ENCODE measurements at places on chromosomes 3 and 15. TPM values are rescaled to one million over a fixed set of nuclear protein-coding genes. Genes with fewer than 3 reads are reported as not detected.
A peak's percentile ranks its signal among the peaks of the same experiment; 100 is the strongest.

DNA sequence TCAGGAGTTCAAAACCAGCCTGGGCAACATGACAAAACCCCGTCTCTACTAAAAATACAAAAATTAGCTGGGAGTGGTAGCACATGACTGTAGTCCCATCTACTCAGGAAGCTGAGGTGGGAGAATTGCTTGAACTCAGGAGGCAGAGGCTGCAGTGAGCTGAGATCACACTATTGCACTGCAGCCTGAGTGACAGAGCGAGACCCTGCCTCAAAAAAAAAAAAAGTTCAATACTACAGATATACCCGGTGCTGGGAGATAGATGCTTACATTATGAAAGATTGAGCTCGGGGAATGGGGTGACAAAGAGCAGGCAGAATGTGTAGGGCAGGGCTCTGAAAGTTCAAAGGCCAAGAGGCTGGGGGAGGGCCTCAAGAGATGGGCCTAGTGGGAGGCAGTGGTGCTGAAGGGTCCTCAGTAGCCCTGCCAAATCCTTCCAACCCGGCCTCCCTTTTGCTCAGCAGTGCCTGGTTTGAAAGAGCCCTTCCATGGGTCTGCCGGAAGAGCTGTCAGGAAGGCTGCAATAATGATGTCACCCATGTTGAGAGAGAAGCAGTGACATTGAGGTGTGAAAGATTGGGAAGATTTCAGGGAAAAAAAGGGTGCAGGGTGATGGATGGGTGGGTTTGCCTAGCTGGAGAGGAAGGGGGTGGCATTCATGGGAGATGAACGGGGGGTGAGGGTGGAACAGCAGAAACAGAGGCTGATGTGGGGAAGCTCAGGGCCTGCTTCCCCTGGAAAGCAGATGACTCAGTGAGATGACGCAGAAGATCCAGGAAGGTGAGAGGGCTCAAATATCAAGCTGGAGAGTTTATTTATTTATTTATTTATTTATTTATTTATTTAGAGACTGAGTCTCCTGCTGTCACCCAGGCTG, 20.0 kb upstream of the IREB2 start:
- DNase-seq = no peak
- no peak overlapping the region for H3K4me3 ChIP-seq
- H3K27me3 ChIP-seq = no peaks in the 10 kb centered on the region
- no peaks in the 10 kb centered on the region for H3K36me3 ChIP-seq

GRCh38 chr15:45429941-45430792, 51.8 kb upstream of the GATM start:
- H3K4me1 ChIP-seq = peaks cover 6% of the 10 kb centered on the region
- DNase-seq = peak; percentile 81
- H3K4me3 ChIP-seq = peak overlapping the region; percentile 44
- H3K27ac ChIP-seq = no peak overlapping the region
- no peaks in the 10 kb centered on the region for H3K36me3 ChIP-seq
- no peaks in the 10 kb centered on the region for H3K27me3 ChIP-seq

GRCh38 chr3:151133917-151134450, 48.5 kb downstream of the MED12L start:
- no peak overlapping the region for H3K4me3 ChIP-seq
- peaks cover 2% of the 10 kb centered on the region for H3K27me3 ChIP-seq
- no peak for DNase-seq
- no peak overlapping the region for H3K27ac ChIP-seq
- no peaks in the 10 kb centered on the region for H3K4me1 ChIP-seq

GRCh38 chr15:74988007-74988800, 7.2 kb upstream of the SCAMP5 start:
- H3K27me3 ChIP-seq = peaks cover 3% of the 10 kb centered on the region
- H3K4me1 ChIP-seq = no peaks in the 10 kb centered on the region
- no peak for DNase-seq
- H3K27ac ChIP-seq = no peak overlapping the region
- no peaks in the 10 kb centered on the region for H3K36me3 ChIP-seq

DNA sequence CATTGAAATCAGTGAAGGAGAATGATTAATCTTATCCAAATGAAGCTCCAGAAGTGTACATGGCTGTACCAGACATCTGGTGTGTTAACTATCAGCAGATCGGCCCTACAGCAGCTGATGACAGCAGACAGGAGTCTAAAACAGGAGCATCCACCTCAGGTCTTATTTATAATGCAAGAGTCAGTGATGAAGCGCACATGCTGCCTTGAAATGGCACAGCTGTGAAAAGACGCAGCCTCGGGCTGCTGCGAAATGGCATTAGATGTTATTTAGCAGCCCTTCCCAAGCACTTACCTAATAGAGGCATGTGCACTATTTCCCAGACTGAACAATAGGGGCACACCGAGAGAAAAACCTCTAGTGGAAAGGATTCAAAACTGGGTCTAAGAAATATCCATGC, 472.3 kb upstream of the CBLB start:
- H3K27ac ChIP-seq = peak overlapping the region; percentile 79
- peaks cover 16% of the 10 kb centered on the region for H3K4me1 ChIP-seq
- H3K27me3 ChIP-seq = no peaks in the 10 kb centered on the region
- DNase-seq = no peak

DNA sequence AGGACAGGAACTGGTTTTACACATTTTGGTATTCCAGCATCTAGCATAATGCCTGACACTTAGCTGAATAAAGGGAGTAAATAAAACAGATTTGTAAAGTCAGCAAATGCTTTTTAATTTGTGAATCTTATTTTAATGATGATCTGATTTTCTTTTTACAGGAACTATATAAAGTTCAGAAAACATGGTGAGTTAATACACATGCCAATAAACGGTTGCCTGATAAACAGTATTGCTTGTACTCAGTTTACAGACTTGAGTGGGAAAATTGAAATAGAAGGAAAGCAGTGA, 1.4 kb downstream of the PSMA4 start:
- peaks cover 40% of the 10 kb centered on the region for H3K36me3 ChIP-seq
- peaks cover 31% of the 10 kb centered on the region for H3K4me1 ChIP-seq
- no peaks in the 10 kb centered on the region for H3K27me3 ChIP-seq
- H3K27ac ChIP-seq = no peak overlapping the region

DNA sequence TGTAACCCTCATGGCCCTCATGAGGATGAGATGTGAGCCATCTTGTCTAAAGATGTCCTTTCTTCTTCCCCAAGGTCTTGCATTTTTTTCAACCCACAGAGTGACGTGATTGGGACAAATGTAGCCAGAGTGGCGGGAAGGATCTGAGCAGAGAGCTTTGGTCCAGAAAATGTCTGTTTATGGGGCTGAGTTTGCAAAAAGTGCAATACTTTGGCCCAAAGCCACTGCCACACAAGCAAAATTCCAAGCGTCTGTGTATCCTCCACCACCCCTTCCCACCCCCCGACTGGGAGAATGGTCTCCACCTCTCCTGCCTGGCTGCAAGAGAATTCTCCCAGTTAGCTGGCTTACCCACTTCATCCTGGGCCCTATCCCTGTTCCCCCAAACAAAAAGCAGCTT, 246.9 kb upstream of the LRIG1 start:
- H3K27ac ChIP-seq = no peak overlapping the region
- no peaks in the 10 kb centered on the region for H3K27me3 ChIP-seq
- DNase-seq = no peak
- H3K4me3 ChIP-seq = no peak overlapping the region
- peaks cover 3% of the 10 kb centered on the region for H3K4me1 ChIP-seq

DNA sequence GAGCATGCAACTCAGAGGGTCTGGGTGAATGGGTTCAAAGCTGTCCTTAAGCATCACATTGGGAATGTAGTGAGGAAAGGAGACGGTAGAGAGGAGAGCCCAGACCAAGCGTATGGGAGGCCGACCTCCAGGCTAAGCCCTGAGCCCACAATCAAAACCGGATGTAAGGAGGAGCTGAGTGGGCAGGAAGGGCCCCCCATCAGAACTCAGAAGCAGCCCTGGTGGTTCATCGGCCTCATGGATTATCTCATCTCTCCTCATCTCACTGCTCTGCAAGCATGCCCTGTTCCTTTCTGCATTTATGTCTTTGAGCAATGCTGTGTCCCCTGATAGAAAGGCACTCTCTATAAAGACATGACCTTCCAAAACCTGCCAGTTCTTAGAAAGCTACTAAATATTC, 6.2 kb downstream of the HDC start:
- no peak for DNase-seq
- H3K36me3 ChIP-seq = no peaks in the 10 kb centered on the region
- no peak overlapping the region for H3K4me3 ChIP-seq
- no peak overlapping the region for H3K27ac ChIP-seq

DNA sequence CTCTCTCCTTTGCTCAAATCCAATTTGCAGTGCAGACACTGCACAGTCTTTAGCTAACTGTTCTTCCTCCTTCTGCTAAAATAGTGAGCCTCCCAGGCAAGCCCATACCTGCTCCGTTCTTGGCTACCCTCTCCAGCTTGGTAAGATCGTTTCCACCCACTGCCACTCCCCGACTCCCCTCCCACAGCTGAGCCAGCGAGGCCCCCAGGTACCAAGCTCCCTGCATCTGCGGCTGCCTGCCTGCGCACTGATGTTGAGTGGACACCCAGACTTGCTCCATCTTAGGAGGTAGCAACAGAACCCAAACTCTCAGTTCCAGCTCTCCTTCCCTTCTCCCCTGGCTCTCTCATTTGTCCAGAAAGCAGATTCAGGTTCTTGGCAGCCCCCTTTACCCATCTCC, 7.9 kb upstream of the TNK2 start:
- H3K4me1 ChIP-seq = peaks cover 50% of the 10 kb centered on the region
- H3K27ac ChIP-seq = no peak overlapping the region
- H3K27me3 ChIP-seq = no peaks in the 10 kb centered on the region
- no peaks in the 10 kb centered on the region for H3K36me3 ChIP-seq
- DNase-seq = peak; percentile 60
- H3K4me3 ChIP-seq = no peak overlapping the region

- DNase-seq = no peak
- H3K27me3 ChIP-seq = no peaks in the 10 kb centered on the region
- H3K4me3 ChIP-seq = no peak overlapping the region
Observed at GRCh38 chr3:150107429-150108175, 136.9 kb upstream of the PFN2 start.

- H3K27ac ChIP-seq = peak overlapping the region; percentile 36
- no peak overlapping the region for H3K4me3 ChIP-seq
- peaks cover 22% of the 10 kb centered on the region for H3K4me1 ChIP-seq
Observed at GRCh38 chr15:37093480-37094332, 6.6 kb downstream of the MEIS2 start.

DNA sequence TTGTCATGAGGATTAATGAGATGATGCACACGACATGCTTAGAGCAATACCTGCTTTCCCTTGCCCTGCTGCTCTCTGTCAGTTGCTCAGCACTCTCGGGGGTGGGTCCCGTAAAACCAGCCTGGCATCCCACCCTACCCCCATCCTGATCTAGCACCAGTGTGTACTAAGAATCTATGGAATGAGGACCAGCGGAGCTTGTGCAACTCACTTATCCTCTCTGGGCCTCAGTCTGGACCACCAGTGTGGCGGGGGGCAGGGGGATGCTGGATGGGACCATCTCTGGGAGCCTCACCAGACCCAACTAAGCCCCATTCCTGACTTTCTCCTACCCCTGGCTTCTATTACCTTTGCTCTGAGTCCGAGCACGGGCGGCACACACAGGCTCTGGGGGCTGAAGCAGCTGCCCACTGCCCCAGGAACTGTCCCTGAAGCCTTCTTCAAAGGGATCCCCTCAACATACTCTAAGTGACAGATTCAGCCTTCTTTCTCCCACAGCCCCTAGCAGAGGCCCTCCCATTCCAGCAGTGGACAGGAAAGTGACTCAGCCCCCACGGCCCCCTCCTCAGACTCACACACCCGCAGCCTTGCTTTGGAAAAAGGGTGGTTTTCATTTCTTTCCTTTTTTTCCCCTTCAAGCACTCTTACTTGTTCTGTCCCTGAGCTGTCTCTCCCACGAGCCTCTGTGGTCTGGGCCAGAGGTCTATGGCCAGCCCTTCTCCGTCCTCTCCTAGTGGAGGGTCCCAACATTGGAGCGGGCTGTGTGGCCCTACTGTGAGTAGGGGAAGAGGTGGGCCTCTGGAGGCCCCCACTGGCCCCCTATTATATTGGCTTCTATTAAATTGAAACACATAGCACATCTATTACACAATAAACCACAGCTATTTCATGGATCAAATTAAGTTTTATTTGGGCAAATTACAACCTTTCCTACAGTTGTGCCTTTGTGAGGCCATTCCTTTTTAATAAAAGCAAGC, 100.3 kb downstream of the SMAD6 start:
- no peaks in the 10 kb centered on the region for H3K27me3 ChIP-seq
- H3K36me3 ChIP-seq = no peaks in the 10 kb centered on the region
- no peak overlapping the region for H3K4me3 ChIP-seq
- H3K27ac ChIP-seq = peak overlapping the region; percentile 90

- DNase-seq = no peak
- H3K4me1 ChIP-seq = peaks cover 30% of the 10 kb centered on the region
- H3K36me3 ChIP-seq = no peaks in the 10 kb centered on the region
- H3K4me3 ChIP-seq = peak overlapping the region; percentile 78
Observed at GRCh38 chr15:48643206-48643605, 2.3 kb downstream of the FBN1 start.

DNA sequence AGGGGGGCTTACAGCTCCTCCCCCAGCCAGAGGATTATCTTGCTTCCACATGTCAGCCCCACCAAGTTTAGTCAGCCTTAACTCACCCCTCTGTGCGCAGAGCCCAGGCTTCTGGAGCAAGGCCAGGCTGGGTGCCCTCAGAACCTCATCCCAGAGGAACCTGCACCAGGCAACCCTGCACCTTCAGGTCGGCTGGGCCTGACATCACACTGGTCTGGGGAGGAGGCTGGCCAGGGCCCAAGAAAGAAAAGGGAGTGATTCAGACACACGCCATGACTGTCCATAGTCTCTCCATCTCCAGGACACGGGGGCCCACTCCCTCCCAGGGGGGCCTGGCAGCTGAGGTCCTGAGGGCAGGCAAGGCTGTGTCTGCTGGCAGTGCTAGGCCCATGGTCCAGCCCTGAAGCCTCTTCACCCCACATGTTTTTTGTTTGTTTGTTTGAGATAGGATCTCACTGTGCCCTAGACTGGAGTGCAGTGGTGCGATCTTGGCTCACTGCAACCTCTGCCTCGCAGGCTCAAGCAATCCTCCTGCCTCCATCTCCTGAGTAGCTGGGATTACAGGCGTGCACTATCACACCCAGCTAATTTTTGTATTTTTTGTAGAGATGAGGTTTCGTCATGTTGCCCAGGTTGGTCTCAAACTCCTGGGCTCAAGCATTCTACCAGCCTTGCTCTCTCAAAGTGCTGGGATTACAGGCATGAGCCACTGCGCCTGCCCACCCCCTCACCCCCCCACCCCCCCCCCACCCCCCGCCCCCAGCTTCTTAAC, 11.1 kb downstream of the TNK2 start:
- DNase-seq = peak; percentile 70
- peaks cover 91% of the 10 kb centered on the region for H3K4me1 ChIP-seq
- peaks cover 2% of the 10 kb centered on the region for H3K36me3 ChIP-seq
- H3K27ac ChIP-seq = peak overlapping the region; percentile 73
- no peaks in the 10 kb centered on the region for H3K27me3 ChIP-seq

- H3K36me3 ChIP-seq = no peaks in the 10 kb centered on the region
- H3K4me1 ChIP-seq = no peaks in the 10 kb centered on the region
- no peak for DNase-seq
- no peaks in the 10 kb centered on the region for H3K27me3 ChIP-seq
- no peak overlapping the region for H3K4me3 ChIP-seq
- no peak overlapping the region for H3K27ac ChIP-seq
Observed at GRCh38 chr3:86208772-86209171, 782.2 kb downstream of the VGLL3 start.

The MELTF gene
- total RNA-seq = 21.0 TPM

The SH3GL3 gene
- 1.2 TPM for total RNA-seq

The ANKUB1 gene
- total RNA-seq = not detected

The GABRA5 gene
- not detected for total RNA-seq

The DUOXA2 gene
- not detected for total RNA-seq

The MAP1A gene
- 2.4 TPM for total RNA-seq

The GOLGA8J gene
- total RNA-seq = 2.8 TPM

The CPNE9 gene
- total RNA-seq = 3.4 TPM

The GOLGA8G gene
- not detected for total RNA-seq

The SNX1 gene
- 96.6 TPM for total RNA-seq

The C3orf85 gene
- total RNA-seq = not detected
